ENCODE measurements at places on chromosomes 16 and 17.

GRCh38 chr17:42214156-42214555, 19.9 kb upstream of the GHDC start:
- no peak for DNase-seq

DNA sequence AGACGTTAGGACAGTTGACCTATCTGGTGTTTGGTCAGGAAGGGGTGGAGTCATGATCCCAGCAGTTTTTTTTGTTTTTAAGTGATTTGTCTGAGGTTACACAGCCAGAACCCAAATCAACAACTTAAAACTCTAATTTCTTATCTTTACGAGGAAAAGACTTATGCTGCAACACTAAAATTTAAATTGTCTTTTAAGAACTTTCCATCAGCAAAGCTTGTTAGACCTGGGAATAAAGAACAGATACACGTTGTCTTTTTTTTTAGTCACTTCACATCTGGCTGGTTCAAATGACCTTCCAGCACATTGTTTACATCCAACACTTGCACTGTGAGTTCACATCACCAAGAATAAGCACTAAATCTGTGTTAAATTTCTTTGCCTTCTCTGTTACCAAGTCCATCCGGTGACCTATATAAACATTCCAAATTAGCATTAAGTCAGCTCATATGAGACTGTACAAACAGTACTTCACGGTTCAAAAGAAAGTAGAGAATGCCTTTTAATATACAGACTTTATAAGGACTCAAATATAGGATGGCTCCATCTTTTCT, 115.0 kb downstream of the HS3ST2 start:
- DNase-seq, result no peak

- DNase-seq, result no peak
Measured at GRCh38 chr16:77807021-77807420, 18.7 kb downstream of the VAT1L start.

GRCh38 chr17:10729334-10730193, at the start of gene TMEM220:
TMEM220 (minus strand) TSS chr17:10730023; CDS start chr17:10729851, 172 bp downstream.
- DNase-seq, result peak; percentile 27

- DNase-seq, result no peak
Measured at GRCh38 chr16:11781773-11782172, 15.3 kb downstream of the ZC3H7A start.

DNA sequence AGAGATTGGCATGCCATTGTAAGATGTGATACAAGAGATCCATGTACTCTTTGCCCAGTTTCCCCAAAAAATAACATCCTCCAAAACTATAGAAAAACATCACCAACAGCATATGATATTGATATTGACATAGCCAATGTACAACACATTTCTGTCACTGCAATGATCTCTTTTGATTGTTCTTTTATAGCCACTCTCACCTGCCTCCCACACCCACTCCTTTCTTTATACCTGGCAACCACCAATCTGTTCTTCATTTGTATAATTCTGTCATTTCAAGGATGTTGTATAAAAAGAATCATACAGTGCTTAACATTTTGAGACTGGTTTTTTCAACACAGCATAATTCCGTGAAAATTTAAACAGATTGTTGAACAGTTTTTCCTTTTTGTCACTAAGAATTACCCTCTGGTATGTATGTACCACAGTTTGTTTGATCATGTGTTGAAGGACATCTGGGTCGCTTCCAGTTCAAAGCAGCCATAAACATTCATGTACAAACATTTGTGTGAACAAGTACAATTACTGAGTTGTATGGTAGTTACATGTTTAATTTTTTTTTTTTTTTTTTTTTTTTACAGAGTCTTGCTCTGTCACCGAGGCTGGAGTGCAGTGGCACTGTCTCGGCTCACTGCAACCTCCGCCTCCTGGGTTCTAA, 9.9 kb downstream of the KRTAP9-1 start:
- no peak for DNase-seq

- no peak for DNase-seq
Measured at GRCh38 chr17:81039854-81040758, 5.2 kb downstream of the BAIAP2 start.

GRCh38 chr17:66995944-66996343, 31.4 kb downstream of the CACNG4 start:
- no peak for DNase-seq

DNA sequence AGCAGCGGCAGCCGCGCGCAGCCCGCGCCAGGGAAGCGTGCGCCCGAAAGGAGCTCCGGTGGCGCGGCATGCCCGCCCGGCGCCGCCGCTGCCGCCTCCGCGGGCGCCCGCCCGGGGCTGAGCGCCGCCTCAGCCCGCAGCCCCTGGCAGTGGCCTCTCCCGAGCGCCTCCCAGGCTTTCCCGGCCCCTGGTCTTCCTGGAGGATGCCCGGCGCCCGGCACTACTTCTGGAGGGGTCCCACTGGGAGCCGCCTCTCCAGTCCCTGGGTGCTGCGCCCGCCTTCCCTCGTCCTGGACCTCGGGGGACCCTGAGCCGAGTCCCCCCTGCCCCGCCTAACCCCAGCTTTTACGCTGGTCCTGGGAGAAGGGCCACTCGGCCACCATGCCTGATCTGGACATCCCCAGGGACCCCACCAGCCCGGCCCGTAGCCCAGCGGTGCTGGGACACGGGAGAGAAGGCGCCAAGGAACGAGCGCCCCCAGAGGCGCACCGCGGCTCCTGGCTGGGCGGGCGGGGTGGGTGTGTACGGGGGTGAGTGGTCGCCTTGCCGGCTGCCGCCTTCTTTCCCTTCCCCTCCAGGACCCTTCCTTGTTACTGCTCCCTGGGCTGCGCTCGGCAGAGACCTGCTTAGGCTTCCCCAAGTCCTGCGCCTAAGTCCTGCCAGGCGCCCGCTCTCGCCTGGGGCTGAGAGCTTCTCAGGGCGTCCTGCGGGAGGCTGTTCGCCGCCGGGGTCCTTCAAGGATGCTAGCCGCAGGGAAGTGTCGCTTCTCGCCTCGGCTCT, 704 bp downstream of the ASIC2 start:
- DNase-seq, result no peak

- DNase-seq, result no peak
Measured at GRCh38 chr16:86505185-86505898, 5.0 kb upstream of the FOXF1 start.

- DNase-seq, result no peak
Measured at GRCh38 chr17:7710301-7710700, 5.3 kb downstream of the EFNB3 start.

DNA sequence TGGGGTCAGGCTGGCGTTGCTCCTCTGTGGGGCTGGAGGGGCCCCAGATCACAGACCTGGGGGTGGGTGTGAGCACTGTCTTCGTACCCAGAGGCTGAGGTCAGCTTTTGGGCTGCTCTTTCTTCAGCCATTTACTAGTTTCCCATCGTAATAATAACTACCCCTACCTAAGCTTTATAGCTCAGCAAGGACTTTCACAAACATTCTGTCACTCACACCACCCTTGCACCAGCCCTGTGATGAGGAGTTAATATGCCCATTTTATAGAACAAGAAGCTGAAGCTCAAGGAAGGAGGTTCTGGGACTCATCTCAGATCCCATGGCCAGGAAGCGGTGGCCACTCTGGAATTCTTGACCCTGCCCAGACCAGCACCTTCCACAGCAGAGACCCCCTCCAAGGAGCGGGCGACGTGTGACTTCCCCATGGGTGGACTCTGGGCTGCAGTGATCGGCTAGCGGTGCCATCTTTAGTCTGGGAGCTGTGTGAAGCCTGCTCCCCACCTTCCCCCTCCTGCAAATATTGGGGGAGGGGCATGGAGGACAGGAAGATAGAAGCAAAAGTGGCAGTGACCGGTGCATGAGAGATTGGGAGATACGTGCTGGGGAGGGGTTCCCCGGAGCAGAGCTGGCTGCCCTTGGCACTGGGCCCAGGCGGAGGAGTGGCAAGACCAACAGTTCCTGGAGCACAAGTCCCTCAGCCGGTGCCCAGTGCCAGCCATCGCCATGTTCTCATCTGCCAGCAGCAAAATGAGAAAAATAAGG, 81.8 kb upstream of the TOB1 start:
- no peak for DNase-seq

DNA sequence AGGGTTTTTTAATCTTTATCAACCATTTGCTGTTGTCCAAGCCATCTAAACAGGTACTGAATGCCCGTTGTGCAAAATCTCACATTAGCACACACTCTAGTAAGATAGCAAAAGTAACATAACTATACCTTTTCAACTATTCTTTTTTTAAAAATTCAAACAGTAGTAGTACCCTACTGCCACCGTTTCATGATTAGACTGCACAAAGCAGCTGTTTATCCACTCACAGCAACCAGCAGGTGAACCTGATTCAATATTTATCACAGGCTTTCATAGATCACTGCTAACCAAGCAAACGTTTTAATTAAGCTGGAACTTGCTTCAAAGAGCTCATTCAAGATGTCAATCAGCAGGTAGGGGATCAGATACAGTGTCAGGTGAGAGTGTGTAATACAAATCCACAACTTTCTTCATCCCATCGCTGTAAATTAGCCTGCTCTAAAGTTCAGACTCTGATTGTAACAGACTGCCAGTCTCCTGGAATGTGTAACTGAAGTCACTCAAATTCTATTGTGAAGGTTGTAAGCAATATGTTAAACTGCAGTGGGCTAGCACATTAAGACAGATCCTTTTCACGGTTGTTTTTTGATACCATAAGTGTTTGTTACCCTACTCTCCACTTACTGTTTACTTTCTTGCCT, 47.3 kb downstream of the BRIP1 start:
- DNase-seq, result no peak

DNA sequence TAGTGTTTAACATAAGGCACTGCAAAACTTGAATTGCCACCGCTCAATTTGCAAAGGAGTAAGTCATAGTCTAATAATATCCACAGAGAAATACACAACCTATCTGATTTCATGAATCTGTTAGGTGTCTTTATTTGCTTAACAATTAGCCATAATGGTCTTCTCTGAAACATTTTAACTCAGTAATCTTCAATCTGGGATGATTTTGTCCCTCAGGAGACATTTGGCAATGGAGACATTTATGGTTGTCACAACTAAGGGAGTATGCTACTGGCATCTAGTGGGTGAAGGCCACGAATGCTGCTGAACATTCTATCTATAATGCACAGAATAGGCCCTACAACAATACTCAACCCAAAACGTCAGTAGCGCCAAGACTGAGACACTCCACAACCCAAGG, 4.3 kb downstream of the UBE2G1 start:
- no peak for DNase-seq

- peak; percentile 96 for DNase-seq
Measured at GRCh38 chr17:64020056-64020766, at the start of gene ICAM2. ICAM2 (minus strand) TSS chr17:64020633; CDS start chr17:64006691, 13,942 bp downstream.

GRCh38 chr17:68646626-68647526, 45.7 kb upstream of the FAM20A start:
- no peak for DNase-seq

DNA sequence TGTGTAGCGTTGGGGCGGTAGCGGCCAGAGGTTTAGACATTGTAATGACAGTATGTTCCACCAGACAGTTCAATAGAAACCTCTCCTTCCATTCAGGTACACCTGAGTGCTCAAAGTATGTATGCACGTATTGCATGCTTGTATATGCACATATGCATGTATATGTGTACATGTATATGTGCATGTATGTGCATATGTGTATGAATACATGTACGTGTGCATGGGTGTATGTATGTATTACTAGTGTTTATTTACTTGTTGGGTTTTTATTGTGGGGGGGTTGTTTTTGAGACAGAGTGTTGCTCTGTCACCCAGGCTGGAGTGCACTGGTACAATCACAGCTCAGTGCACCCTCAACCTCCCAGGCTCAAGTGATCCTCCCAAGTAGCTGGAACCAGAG, 30.0 kb downstream of the BCO1 start:
- DNase-seq, result no peak

- peak; percentile 86 for DNase-seq
Measured at GRCh38 chr17:50909765-50910605, 43.8 kb upstream of the TOB1 start.

- DNase-seq, result no peak
Measured at GRCh38 chr17:42508426-42509165, 27.4 kb upstream of the NAGLU start.

GRCh38 chr16:66081775-66082366, 284.6 kb upstream of the CDH5 start:
- no peak for DNase-seq

DNA sequence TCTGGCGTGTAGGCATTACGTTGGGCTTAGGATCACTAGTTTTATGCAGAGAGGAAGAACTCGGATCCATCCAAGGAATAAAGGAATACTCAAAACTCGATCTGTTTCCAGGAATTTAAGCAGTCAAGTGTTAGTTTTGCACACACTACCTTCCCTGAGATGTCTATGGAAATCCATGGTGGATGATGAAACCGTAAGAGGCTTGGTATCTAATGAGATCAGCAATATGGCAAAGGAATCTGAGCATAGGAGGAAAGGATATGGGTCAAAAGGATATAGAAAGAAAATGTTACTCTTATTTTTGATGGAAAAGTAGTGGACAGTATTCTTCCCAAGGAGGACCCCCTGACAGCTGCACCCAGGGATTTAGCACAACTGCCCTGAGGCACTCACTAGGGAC, 59.6 kb downstream of the SMG6 start:
- no peak for DNase-seq

DNA sequence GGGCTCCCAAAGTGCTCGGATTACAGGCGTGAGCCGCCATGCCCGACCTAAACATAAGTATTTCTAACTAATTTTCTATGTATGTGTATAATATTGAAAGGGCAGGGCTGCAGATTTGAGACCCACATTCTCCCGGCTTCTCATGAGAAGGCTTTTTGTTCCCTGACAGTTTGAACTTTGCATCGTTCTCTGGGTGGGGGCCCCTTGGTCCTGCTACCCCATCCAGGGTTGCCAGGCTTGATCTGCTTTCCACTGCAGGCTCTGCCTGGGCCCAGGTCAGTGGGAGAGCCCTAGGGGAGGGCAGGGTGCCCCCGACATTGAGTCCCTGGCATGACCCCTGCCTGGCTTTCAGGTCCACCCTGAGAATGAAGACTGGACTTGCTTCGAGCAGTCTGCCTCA, 32.3 kb downstream of the SEC14L5 start:
- DNase-seq, result no peak

All from CD4-positive, alpha-beta T cell treated with Interleukin-10 for 1 hour (primary cell).